ENCODE measurements at places on chromosomes 11 and 22. TPM values are rescaled to one million over a fixed set of nuclear protein-coding genes. Genes with fewer than 3 reads are reported as not detected.

The MRGPRX3 gene
- total RNA-seq: not detected

The IFITM10 gene
- 9.2 TPM for total RNA-seq

DNA sequence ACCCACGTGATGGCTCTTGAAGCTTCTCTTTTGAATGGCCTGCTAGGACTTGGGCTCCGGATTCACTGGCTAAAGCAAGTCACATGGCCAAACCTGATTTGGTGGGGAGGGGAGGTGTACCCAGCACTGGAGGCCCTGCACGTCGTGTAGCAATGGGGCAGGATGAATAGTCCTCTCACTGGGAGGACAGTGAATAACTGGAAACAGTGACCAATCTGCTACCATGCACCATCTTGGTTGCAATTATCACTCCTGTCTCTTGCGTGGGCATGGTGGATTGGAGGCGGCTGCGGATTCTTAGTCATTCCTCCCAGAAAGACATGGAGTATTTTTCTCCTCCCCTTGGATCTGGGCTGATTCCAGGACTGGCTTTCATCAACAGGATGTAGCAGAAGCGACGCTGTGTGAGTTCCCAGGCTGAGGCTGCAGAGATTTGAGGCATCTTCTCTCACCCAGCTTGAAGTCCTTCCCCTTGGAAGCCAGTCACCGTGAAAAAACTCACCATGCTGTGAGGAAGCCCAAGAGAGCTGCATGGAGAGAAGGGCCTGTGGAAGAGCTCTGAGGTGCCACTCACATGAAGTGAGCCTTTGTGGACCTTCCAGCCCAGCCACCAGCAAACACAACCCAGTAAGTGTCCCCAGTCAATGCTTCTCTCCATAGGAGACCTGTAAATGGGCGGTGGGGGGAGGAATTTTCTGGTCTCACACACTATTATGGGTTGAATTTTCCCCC is 70.4 kb downstream of the IGLL1 start:
- DNase-seq: no peak
- no peaks in the 10 kb centered on the region for H3K36me3 ChIP-seq
- H3K4me1 ChIP-seq: no peaks in the 10 kb centered on the region
- H3K27ac ChIP-seq: no peak overlapping the region

The OR52A1 gene
- not detected for total RNA-seq

DNA sequence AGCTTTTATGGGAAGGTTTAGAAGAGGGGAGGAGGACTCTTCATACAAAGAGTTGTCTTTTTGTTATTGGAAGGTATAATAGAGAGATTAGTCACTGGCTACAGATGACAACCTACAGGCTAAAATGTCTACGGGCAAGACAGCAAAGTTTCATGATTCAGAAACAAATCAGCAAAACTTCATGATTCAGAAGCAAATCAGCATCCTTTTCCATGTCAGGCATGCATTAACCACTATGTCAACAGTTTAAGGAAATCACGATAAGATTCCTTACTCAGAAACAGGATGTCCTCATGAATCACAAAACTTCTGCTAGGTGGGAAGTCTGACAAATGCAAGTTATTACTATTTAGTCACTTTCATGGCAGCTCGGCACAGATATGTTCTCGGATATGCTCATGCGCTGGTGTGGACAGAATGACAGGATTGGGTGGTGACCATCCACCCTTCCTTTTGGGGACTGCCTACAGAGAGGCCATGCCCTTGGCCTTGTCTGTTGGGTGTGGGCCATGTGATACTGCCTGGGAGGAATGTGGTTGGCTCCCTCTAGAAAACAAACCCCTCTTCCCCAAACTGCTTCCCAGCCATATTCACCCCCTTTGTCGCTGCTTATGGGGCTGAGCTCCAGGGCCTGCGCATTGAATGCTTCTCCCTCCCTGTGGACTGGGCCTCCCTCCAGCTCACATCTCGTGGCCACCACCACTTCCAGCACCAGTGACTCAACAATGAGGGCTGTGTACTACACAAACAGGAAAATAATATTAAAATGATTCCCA is 10.1 kb downstream of the C11orf91 start:
- DNase-seq: no peak
- peak overlapping the region; percentile 82 for H3K27ac ChIP-seq
- peaks cover 52% of the 10 kb centered on the region for H3K4me1 ChIP-seq
- H3K4me3 ChIP-seq: no peak overlapping the region
- H3K36me3 ChIP-seq: no peaks in the 10 kb centered on the region

DNA sequence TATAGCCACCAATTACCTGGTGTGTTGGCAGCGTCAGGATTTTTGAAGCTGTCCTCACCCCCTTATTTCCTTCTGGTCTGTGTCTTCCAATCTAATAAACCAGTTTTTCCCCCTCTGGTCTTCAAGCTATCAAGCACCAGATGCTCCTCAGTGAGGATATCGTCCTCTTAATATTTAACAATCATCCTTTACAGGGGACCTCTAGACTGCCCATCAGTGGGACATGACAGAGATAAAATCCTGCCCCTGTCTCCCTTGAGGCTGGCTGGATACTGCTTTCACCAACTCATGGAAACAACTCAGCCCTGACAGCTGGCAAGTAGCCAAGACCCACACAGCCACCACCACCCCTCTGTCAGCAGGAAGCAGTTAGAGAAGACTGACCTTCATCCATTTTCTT is 421.0 kb upstream of the API5 start:
- no peak overlapping the region for H3K27ac ChIP-seq
- no peaks in the 10 kb centered on the region for H3K36me3 ChIP-seq
- no peak for DNase-seq
- H3K4me1 ChIP-seq: no peaks in the 10 kb centered on the region
- no peak overlapping the region for H3K4me3 ChIP-seq

DNA sequence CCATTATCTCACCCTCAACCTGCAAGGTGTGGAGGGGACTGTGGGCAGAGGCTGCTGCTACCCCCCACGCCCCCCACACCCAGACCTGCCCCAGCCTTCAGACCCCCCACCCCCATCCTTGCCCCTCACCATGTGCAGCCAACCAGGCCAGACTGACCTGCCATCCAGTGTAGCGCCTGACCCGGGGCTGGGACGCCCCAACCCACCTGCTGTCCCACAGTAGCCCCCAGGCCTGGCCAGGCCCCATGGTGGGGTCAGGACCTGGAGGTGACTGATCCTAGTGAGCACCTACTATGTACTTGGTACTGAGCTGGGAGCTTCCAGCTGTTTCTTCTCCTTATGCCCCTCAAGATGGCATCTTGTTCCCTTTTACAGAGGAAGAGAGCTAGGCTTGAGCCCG is 113.1 kb downstream of the CACNA1I start:
- no peaks in the 10 kb centered on the region for H3K4me1 ChIP-seq
- DNase-seq: no peak
- H3K27ac ChIP-seq: no peak overlapping the region
- no peak overlapping the region for H3K4me3 ChIP-seq
- peaks cover 55% of the 10 kb centered on the region for H3K27me3 ChIP-seq
- no peaks in the 10 kb centered on the region for H3K36me3 ChIP-seq

GRCh38 chr11:63816166-63816565 is 2.9 kb downstream of the SPINDOC start:
- H3K36me3 ChIP-seq: peaks cover 48% of the 10 kb centered on the region
- H3K4me1 ChIP-seq: peaks cover 30% of the 10 kb centered on the region
- no peak overlapping the region for H3K4me3 ChIP-seq
- H3K27me3 ChIP-seq: no peaks in the 10 kb centered on the region

- no peak overlapping the region for H3K4me3 ChIP-seq
- no peaks in the 10 kb centered on the region for H3K36me3 ChIP-seq
- no peak for DNase-seq
Observed at GRCh38 chr11:119700030-119700429, 29.0 kb downstream of the NECTIN1 start.

DNA sequence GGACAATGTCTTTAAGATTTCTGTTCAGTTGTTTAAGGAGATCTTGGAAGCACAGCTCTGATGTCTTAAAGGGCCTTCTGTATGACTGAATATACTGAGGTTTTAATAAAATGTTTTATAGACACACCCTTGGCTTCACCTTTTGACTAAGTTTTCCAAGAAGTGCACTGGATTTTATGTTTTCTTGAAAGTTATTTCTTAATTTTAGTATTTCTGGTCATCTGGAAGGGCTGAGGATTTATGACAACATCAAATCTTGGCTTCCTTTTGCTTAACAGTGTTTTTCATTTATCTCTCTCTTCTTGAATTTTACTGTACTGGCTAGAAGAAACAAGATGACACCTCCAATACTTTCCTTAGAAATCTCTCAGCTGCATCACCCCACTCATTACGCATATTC is 2423.4 kb downstream of the LRRC4C start:
- H3K4me3 ChIP-seq: no peak overlapping the region
- H3K27ac ChIP-seq: no peak overlapping the region
- H3K36me3 ChIP-seq: no peaks in the 10 kb centered on the region

The P2RY6 gene
- total RNA-seq: 3.6 TPM

The BARX2 gene
- total RNA-seq: 0.41 TPM

- DNase-seq: no peak
- H3K36me3 ChIP-seq: peaks cover 32% of the 10 kb centered on the region
- H3K4me1 ChIP-seq: peaks cover 66% of the 10 kb centered on the region
- H3K4me3 ChIP-seq: no peak overlapping the region
- no peaks in the 10 kb centered on the region for H3K27me3 ChIP-seq
- H3K27ac ChIP-seq: peak overlapping the region; percentile 36
Observed at GRCh38 chr11:72724851-72725723, 27.1 kb downstream of the ARAP1 start.

The RAB30 gene
- 15.5 TPM for total RNA-seq

The P2RX6 gene
- total RNA-seq: 2.1 TPM

DNA sequence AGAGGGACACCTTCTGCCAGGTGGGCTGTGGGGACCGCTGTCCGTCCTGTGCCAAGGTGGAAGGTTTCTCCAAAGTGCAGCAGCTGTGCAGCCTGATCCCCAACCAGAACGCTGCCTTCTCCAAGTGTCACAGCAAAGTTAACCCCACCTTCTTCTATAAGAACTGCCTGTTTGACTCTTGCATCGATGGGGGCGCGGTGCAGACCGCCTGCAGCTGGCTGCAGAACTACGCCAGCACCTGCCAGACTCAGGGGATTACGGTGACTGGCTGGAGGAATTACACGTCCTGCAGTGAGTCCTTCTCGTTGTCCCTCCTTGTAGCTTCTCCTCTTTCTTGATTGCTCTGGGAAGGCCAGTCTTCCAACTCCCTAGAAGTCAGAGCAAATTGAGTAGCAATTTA is 44.8 kb downstream of the TECTA start:
- H3K27me3 ChIP-seq: no peaks in the 10 kb centered on the region
- no peaks in the 10 kb centered on the region for H3K4me1 ChIP-seq
- no peaks in the 10 kb centered on the region for H3K36me3 ChIP-seq
- H3K4me3 ChIP-seq: no peak overlapping the region
- DNase-seq: no peak

DNA sequence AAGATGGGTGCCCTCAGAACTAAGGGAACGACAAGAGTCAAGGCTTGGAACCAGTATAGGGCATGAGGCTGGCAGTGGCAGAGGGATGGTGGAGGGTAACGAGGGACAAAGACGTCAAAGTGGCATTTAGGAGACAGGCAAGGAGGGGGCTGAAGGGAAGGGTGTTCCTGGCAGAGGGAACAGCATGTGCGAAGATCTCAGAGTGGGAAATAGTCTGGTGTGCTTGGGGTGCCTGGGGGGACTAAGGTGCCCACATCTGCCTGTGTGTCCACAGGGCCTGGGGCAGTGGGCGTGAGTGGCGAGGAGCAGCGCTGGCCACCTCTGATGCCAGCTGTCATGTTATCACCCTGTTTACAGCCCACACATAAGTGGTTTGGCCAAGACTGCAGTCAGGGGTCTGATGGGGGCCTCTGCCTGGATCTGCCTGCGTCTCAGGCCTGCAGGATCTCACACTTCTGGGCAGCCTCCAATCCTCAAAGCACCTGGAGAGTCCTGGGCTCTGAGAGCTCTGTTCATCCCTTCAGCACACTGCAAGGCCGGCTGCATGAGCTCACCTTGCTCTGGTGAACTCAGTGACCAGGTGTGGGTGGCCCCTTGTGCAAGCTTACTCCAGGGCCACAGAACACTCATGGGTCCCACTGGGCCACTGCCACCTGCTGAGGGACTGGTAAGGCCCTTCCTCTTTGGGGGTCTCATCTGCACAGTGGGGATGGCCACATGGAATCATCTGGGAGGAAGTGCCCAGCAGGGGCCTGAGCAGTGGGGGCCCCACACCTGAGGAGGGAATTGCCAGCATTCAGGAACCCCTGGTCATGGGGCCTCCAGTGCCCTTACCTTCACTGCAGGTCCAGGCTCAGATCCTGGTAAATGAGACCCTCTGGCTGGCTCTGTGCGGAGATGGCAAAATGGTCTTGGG is 89.7 kb upstream of the SHISAL1 start:
- DNase-seq: no peak
- H3K4me1 ChIP-seq: no peaks in the 10 kb centered on the region
- no peaks in the 10 kb centered on the region for H3K27me3 ChIP-seq
- H3K36me3 ChIP-seq: no peaks in the 10 kb centered on the region
- H3K27ac ChIP-seq: no peak overlapping the region

GRCh38 chr11:112023104-112023503 is 2.1 kb upstream of the DLAT start:
- no peak overlapping the region for H3K4me3 ChIP-seq
- H3K36me3 ChIP-seq: peaks cover 20% of the 10 kb centered on the region
- H3K27me3 ChIP-seq: no peaks in the 10 kb centered on the region
- H3K4me1 ChIP-seq: peaks cover 14% of the 10 kb centered on the region
- no peak overlapping the region for H3K27ac ChIP-seq
- no peak for DNase-seq

DNA sequence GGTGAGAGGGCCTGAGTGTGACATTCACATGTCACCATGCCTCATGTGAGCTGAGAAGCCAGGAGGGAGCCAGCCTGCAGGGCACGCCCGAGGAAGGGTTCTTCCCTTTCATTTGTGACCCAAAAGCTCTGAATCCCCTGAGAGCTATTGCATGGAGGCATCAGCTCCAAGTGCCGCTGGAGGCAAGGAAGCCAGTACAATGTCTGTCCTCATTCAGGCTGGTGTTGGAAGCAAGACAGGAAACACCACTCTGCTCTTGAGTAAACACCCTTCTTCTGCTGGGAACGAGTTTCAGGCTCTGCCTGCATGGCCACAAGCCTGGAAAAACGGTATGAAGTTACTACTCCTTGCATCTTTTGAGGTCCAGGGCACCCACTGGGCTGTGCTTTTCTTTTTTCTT is 83.8 kb upstream of the LARGE1 start:
- no peak overlapping the region for H3K27ac ChIP-seq

DNA sequence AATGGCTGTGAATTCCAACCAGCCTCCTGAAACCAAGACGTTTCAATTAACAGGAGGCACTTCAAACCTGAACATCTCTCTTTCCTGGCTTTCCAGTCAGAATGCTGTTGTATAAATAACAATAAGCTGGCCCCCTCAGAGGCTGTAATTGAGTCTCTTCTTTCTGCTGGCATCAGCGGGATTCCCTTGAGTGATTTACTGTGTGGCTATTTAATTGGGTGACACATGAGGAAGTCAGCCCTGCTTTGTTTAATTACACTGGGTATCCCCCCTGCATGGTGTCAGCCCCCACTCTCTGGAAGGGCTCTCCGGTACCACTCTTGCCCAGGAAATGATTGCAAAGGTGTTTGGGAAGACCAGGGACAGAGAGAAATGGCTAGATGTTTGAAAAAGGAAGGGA is 101.6 kb downstream of the NTM start:
- H3K27ac ChIP-seq: no peak overlapping the region
- no peaks in the 10 kb centered on the region for H3K4me1 ChIP-seq
- DNase-seq: no peak
- no peaks in the 10 kb centered on the region for H3K36me3 ChIP-seq
- no peak overlapping the region for H3K4me3 ChIP-seq

Measured in lower lobe of right lung (tissue), 2 donors.